ENCODE measurements at places on chromosomes 2 and 18. TPM values are rescaled to one million over a fixed set of nuclear protein-coding genes. Genes with fewer than 3 reads are reported as not detected.

The ARHGAP28 gene
- 1.8 TPM for polyA plus RNA-seq

The ITGA4 gene
- 0.15 TPM for polyA plus RNA-seq

The CABLES1 gene
- polyA plus RNA-seq = 2.0 TPM

The LRP2 gene
- 0.08 TPM for polyA plus RNA-seq

Measured in pancreas (tissue), 10 donors.